ENCODE measurements at places on chromosomes 13 and 19. TPM values are rescaled to one million over a fixed set of nuclear protein-coding genes. Genes with fewer than 3 reads are reported as not detected.

Gene RXFP2
- total RNA-seq, result not detected

Gene SIGLECL1
- total RNA-seq, result not detected

Gene ZNF317
- 17.9 TPM for total RNA-seq

Gene ZNF888
- 3.9 TPM for total RNA-seq

Gene RANBP3
- 53.2 TPM for total RNA-seq

Gene KCNC3
- total RNA-seq, result not detected

Gene JSRP1
- not detected for total RNA-seq

Gene TMEM150B
- not detected for total RNA-seq

Gene ATXN8OS
- not detected for total RNA-seq

Gene MAP3K10
- total RNA-seq, result 7.7 TPM

Gene ARHGAP45
- total RNA-seq, result 0.39 TPM

Gene LGALS14
- not detected for total RNA-seq

Gene FBXW9
- total RNA-seq, result 4.8 TPM

Gene SEMA6B
- 1.7 TPM for total RNA-seq

Gene IGFL3
- total RNA-seq, result not detected

Gene APOC1
- total RNA-seq, result 0.52 TPM

Gene MISP
- 0.22 TPM for total RNA-seq

Gene CDK8
- total RNA-seq, result 17.2 TPM

Gene APLP1
- total RNA-seq, result 4.1 TPM

Gene CYP2A6
- 0.22 TPM for total RNA-seq

Gene SLC10A2
- not detected for total RNA-seq

Gene ADGRE3
- not detected for total RNA-seq

Gene KXD1
- 110 TPM for total RNA-seq

Gene DNAAF3
- total RNA-seq, result 0.43 TPM

Gene RUBCNL
- total RNA-seq, result 11.1 TPM

Gene OLFM4
- under 0.01 TPM for total RNA-seq

Gene RHPN2
- 0.78 TPM for total RNA-seq

Gene KLHL26
- 4.2 TPM for total RNA-seq

Gene TRPC4
- total RNA-seq, result not detected

Gene SPTBN4
- total RNA-seq, result 3.5 TPM

Gene LILRB5
- total RNA-seq, result not detected

Gene KLK5
- total RNA-seq, result not detected

Gene SRRM5
- total RNA-seq, result not detected

Gene PAF1
- total RNA-seq, result 30.4 TPM

Gene GNA15
- not detected for total RNA-seq

Gene TICAM1
- 1.8 TPM for total RNA-seq

Gene HNRNPL
- 255 TPM for total RNA-seq

Gene SMIM24
- total RNA-seq, result not detected

Gene METTL21C
- 0.11 TPM for total RNA-seq

Gene C1QTNF9
- total RNA-seq, result not detected

Gene FOXA3
- under 0.01 TPM for total RNA-seq

Gene SPATA13
- 13.6 TPM for total RNA-seq

Gene DDA1
- 11.8 TPM for total RNA-seq

Gene ICAM4
- 0.32 TPM for total RNA-seq

Gene PRKCG
- not detected for total RNA-seq

Gene SH2D3A
- not detected for total RNA-seq

Data from articular chondrocyte of knee joint (primary cell).